ENCODE measurements at places on chromosomes 3 and 15. TPM values are rescaled to one million over a fixed set of nuclear protein-coding genes. Genes with fewer than 3 reads are reported as not detected.

Gene GP5
- total RNA-seq, result not detected

Gene OIP5
- not detected for total RNA-seq

Gene NR1I2
- total RNA-seq, result not detected

Gene RRP9
- total RNA-seq, result 11.1 TPM

Gene SIDT1
- total RNA-seq, result 0.15 TPM
